HS-27A (cell line): ENCODE measurements at places on chromosomes 2 and 18.
A peak's percentile ranks its signal among the peaks of the same experiment; 100 is the strongest.

GRCh38 chr2:40213619-40214018 is 238.3 kb downstream of the SLC8A1 start:
- DNase-seq, result no peak

GRCh38 chr2:28233164-28233676 is 159.4 kb upstream of the FOSL2 start:
- DNase-seq, result no peak

DNA sequence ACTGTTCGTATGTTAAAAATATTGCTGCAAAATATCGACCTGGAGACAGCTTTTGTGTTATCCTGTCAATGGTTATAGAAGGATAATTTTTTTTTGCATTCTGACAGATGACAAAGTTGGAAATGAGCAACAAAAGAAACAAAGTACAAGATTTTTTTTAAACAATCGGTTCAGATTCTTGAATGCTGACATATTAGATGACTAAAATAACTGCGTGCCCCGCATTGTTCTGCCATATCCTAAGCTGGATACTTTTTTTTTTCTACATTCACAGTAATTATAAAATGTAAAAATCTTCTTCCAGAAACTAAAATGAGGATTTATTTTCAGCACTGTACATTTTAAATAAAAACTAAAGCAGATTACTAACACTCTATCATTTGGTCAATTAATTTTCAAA is 67.1 kb downstream of the ABCG8 start:
- DNase-seq, result no peak

GRCh38 chr2:46547223-46548102 is 68.1 kb downstream of the TMEM247 start:
- no peak for DNase-seq

GRCh38 chr18:79626905-79627749 is 52.5 kb upstream of the CTDP1 start:
- DNase-seq, result no peak

DNA sequence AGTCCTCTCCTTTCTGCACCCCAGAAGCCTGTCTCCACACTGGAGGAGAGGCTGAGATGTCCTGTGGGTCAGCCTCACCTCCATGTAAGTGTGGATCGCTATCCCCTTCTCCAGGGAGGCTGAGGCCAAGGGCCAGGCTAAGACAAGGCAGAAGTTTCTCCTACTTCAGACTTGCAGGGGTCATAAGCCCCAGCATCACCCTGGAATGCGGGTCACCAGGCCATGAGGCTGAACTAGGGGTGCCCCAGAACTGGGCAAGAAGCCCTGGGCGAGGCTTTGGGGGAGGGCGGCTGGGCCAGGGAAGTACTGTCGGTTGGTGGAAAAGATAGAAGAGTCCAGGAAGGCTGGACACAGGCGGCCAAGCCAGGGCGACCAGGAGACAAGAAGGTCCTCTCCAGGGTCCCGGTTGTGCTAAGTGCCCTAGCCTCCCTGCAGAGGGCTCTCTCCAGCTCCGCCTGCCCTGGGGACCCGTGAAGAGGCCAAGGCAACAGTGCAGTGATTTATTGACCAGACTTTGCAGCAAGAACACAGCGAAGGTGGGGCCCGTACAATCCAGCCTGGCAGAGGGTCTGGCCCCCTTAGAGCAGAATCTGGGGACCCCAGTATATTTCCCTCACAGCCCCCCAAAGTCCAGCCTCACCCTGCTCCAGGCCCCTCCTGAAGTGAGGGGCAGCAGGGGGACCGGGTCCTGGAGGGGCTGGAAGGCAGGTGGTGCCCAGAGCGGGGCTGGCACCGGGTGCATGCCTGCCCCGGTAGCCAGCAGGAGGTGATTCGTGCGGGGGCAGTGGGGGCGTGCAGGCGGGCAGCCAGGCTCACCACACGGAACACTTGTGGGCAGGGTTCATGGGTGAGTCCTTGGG is 8.1 kb downstream of the ECEL1 start:
- no peak for DNase-seq

DNA sequence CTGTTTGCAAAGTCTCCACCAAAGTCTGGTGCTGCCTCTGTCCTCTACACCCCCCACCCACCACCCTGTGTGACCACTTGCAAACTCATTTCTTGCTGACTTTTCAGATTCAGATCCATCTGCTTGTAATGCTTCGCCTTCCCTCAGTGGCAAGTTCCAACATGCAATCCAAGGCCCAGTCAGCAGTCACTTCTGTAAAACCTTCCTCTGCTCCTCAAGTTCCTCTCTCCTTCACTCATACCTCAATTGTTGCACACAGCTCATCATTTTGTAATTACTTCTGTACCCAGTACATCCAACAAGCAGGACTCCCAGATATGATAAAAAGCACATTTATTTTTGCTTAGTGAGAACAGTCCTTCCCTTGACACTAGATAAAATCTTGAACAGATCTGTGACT is 6.5 kb upstream of the LOXHD1 start:
- no peak for DNase-seq

- DNase-seq, result no peak
Measured at GRCh38 chr2:239369631-239370161, 31.1 kb downstream of the HDAC4 start.

GRCh38 chr2:241773511-241774418 is 2.9 kb upstream of the GAL3ST2 start:
- no peak for DNase-seq

GRCh38 chr2:205405752-205406151 is 276.5 kb upstream of the NRP2 start:
- peak; percentile 51 for DNase-seq

DNA sequence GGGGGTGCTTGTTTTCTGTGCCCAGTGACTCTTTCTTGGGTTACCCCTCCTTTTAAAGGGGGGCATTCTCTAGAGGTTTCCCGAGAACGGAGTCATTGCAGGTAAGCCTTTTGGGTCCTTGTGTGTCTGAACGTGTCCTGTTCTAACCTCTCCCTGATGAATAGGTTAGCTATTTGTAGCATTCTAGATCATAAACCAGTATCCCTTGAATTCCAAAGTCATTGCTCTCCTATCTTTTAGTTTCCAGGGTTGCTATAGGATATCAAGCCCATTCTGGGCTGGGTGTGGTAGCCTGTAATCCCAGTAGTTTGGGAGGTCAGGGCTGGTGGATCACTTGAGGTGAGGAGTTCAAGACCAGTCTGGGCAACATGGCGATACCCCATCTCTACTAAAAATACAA is 65.9 kb upstream of the YWHAQ start:
- DNase-seq, result no peak

GRCh38 chr2:151260573-151261230 is 961 bp downstream of the RBM43 start:
- no peak for DNase-seq

- DNase-seq, result no peak
Measured at GRCh38 chr2:219457784-219458369, 23.2 kb downstream of the SPEG start.

- DNase-seq, result no peak
Measured at GRCh38 chr2:99710721-99711120, 220.9 kb upstream of the REV1 start.

GRCh38 chr2:20537423-20538307 is 90.8 kb downstream of the RHOB start:
- no peak for DNase-seq

GRCh38 chr2:230953845-230954244 is 28.8 kb upstream of the GPR55 start:
- no peak for DNase-seq

DNA sequence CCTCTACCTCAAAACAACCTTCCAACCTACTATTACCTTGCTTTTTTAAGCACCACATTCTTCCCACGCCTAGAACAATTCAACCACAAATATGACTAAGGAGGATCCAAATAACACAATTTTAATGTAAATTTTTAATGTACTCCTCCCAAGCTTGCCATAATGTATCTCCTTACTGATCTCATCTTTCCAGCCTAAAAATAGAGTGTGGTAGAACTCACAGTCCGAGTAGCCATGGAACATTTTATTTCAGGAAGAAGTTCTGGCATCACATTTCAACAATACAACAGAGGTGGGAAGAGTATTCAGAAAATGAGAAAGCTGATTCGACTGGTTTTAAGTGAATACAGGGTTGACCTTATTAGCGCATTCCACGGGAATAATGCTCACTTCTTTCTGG is 15.4 kb downstream of the FEZ2 start:
- no peak for DNase-seq

DNA sequence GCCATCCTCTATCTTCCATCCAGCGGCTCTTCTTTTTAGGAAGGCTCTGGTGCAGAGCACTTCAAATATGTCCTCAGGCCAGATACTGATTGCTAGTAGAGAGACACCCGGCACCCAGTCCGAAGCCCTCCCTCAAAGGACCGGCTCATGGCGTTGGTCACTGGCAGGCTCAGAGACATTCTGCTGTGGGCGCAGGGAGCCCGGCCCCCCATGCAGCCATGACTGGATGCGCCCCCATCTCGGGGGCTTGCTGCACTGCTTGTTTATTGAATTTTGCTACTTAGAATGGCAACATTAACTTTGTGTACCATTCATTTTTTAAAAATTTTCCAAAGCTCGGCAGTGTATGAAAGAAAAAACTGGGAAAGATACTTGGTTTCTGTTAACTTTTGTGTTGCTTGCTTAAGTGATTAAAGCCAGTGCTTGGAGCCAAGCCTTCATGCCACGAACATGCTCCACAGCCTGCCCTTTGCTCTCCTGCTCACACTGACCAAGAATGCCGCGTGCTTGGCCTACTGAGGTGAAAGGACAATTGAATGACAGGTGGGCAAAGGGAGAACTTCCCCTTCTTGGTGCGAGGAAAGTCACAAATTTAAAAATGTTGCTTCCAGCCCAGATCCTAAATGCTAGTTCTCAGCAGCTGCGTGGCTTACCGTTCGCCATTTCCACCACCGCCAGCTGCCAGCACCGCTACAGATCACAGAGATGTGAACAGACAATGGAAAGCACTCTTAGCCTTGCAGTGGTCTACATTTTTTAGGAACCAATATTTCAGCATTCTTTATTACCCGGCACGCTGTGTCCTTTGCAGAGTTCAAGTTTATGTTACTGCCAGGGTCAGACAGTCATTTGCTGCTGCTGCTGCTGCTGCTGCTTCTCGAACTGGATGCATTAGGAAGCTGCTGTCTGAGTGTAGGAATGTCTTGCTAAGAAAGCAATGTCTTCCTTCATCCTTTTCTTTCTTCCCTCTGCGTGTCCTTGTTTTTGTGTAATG is 76.7 kb downstream of the FAM210A start:
- DNase-seq, result no peak

DNA sequence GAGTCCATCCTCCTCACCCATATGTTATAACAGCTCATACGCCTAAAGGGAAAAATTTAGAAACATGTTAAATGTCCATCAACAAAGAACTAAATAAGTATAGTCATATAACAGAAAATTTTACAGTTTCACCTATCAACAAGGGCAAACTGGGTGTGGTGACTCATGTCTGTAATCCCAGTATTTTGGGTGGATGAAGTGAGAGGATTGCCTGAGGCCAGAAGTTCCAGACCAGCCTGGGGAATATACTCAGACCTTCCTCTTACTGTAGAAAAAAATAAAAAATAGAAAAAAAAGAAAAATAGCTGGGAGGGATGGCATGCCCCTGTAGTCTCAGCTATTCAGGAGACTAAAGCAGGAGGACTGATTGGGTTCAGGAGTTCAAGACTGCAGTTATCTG is 48.3 kb upstream of the GULP1 start:
- no peak for DNase-seq

DNA sequence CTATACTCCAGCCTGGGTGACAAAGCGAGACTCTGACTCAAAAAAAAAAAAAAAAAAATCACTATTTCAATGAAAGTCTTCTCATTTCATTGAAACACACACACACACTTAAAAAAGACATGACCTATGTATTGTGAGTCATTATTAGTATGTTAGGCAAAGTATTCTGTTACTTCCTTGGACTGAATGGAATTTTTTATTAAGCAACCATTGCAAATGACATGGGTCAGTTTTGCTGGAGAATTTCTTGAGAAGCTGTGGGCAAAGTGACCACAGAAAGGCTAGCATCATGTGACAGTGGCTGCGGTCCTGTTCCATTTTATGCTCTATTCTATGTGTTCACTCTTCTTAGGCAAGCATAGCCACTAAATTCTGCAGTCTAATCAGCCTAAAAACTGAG is 695.7 kb downstream of the TDRD15 start:
- DNase-seq, result peak; percentile 66

GRCh38 chr2:1990724-1991123 is 246.4 kb upstream of the PXDN start:
- no peak for DNase-seq

DNA sequence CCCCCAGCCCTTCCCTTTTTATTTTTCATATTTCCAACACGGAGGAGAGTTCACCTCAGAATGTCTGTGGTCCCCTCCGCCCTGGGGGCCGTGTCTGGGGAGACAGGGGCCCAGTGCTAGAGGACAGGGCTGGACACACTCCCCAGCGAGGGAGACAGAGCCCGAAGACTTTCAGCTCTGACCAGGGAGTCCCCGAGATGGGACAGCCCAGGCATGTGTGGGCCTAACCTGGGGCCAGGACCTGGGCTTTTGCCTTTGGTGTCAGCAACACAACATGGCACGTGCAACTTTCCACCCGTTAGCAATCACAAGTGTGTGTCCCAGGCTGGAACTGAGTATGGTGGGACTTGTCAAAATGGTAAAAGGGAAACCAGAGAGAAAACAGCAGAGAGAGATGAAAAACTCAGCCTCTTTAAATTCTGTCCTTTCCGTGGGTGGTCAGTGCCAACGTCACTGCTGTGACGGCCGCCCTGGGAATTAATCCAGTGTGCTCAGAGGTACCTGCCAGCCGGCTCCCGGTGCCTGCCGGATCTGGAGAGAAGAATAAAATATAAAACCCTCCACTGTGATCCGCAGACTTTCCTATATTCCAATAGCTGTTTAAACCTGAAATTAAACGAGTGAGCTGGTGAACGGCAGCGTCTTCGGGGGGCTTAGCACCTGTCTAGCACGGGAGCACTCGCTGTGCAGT is 245.8 kb downstream of the EIPR1 start:
- no peak for DNase-seq

GRCh38 chr18:2978208-2978607 is 34.7 kb downstream of the LPIN2 start:
- no peak for DNase-seq

DNA sequence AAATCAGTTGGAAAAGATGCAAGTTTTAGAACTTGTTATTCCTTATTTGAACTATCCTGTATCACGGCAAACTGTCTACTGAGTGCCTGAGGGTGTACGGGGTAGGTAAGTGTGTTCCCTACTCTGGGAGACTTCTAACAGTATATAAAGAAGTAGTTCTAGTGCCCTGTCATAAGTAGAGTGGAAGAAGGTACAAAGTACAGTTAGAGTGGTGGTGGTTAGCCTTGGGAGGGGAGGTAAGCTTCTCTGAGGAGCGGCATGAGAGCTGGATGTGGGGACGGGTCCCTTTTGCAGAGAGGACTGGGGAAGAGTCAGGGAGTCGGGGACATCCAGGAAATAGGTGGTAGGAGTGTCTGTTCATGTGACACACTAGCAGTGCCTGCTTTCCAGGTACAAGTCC is 48.5 kb downstream of the DGKD start:
- DNase-seq, result no peak

- DNase-seq, result no peak
Measured at GRCh38 chr18:59270689-59271257, 2.5 kb downstream of the RAX start.
